Purkinje cell (primary cell): ENCODE measurements at places on chromosomes 4 and X. TPM values are rescaled to one million over a fixed set of nuclear protein-coding genes. Genes with fewer than 3 reads are reported as not detected.

TLL1 gene
- 1.2 and 1.4 TPM in 2 replicates for polyA plus RNA-seq

COL25A1 gene
- polyA plus RNA-seq: 1.0 and 1.5 TPM in 2 replicates

SSX2B gene
- not detected in 2 replicates for polyA plus RNA-seq

RHOXF1 gene
- polyA plus RNA-seq: 1.8 TPM in 1 of 2 replicates, not detected in the other
